ENCODE measurements at places on chromosomes 7 and 10. TPM values are rescaled to one million over a fixed set of nuclear protein-coding genes. Genes with fewer than 3 reads are reported as not detected.
A peak's percentile ranks its signal among the peaks of the same experiment; 100 is the strongest.

Gene IKZF5
- total RNA-seq = 1.7 TPM

DNA sequence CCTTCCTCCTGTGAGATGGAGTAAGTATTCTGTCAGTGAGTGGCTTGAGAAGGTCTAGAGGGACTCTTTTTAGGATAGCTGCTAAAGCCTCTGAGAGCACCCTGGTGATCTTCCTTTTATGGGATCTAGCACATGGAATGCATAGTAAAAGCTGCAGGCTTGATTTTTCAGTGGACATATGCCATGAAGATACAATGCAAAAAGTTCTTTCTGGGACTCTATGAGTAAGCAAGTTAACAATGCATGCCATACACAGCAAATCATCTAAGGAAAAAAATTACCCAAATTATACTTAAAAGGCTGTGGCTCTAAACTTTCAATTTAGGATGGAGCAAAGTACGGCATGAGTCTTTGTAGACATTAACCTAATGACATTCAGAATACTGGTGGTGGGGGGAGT is 154.5 kb downstream of the SGMS1 start:
- DNase-seq = no peak

Gene MYL10
- not detected for total RNA-seq

Gene IRF5
- total RNA-seq = not detected

Gene HIBADH
- total RNA-seq = 20.5 TPM

GRCh38 chr10:47167591-47167990 is 132.4 kb upstream of the GDF10 start:
- DNase-seq = no peak

Gene MPLKIP
- total RNA-seq = 25.8 TPM

GRCh38 chr10:114188001-114188400 is 8.8 kb downstream of the TDRD1 start:
- no peak for DNase-seq

DNA sequence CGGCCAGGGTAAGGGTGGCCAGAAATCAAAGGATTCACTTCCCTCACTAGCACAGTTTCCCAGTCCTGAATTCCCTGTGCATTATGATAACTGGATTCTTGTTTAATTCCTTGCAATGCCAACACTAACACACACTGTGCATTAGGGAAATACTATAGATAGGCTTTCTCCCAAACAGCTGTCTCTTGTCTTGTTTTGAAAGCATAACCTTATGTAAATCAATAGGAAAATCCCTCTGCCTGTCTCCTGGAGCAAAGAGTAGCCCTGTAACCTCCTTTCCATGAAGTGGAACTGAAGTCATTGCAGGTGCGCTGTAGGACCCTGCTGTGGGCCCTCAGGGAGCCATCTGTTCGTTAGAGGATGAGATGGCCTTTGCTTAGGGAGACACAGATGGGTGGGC is 82.8 kb upstream of the FAM171A1 start:
- DNase-seq = no peak

DNA sequence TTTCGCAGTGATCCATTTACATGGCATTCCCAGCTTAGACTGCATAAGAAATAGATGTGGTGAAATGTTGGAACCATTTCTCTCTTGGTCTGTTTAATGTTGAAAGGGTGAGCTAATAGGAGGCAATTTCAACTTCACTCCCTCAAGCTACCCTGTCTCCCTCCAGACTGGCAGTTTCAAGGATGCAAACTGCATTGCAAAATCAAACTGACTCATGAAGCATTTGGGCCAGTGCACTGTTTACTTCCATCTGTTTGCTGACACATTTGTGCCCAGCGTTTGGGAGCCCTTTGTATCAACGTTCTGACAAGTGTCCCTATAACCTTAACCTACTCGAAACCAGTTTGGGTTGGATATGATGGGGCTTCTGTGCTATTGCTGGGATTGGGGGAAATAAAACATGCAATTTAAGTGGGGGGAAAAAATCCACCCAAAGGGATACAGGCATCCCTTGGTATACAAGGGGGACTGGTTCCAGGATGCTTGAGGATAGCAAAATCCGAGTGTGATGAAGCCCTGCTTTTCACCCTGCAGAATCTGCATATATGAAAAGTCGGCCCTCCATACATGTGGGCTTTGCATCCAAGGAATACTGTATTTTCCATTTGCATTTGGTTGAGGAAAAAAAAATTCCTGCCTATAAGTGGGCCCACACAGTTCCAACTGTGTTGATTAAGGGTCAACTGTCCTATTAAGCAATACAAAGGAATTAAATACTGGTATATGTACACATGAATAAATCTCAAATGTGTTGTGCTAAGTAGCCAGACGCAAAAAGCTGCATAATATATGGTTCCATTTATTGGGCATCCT is 15.6 kb downstream of the RHEB start:
- no peak for DNase-seq

GRCh38 chr7:73739387-73739767 is 775 bp upstream of the ABHD11 start:
- no peak for DNase-seq

- peak; percentile 79 for DNase-seq
Observed at GRCh38 chr7:106056513-106057203, 55.5 kb downstream of the SYPL1 start.

Gene IMPDH1
- 42.5 TPM for total RNA-seq

Gene AGAP3
- 35.1 TPM for total RNA-seq

DNA sequence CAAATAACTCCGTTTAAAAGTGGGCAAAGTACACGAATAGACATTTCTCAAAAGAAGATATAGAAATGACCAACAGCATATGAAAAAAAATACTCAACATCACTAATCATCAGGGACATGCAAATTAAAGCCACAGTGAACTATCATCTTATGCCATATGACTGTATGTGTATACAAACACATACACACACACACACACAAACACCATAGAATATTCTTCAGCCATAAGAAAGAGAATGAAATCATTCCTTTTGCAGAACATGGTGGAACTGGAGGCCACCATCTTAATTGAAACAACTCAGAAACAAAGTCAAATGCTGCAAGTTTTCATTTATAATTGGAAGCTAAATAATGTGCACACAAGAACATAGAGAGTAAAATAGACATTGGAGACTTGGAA is 1019.4 kb downstream of the KCNMA1 start:
- DNase-seq = no peak

Gene ACTA2
- total RNA-seq = 3.2 TPM

Gene VAX1
- not detected for total RNA-seq

Gene PAOX
- total RNA-seq = 4.4 TPM

Gene AGR2
- total RNA-seq = not detected

- DNase-seq = peak; percentile 94
Observed at GRCh38 chr10:43857206-43857930, 208.7 kb upstream of the ZNF32 start.

Gene DHX32
- 32.9 TPM for total RNA-seq

DNA sequence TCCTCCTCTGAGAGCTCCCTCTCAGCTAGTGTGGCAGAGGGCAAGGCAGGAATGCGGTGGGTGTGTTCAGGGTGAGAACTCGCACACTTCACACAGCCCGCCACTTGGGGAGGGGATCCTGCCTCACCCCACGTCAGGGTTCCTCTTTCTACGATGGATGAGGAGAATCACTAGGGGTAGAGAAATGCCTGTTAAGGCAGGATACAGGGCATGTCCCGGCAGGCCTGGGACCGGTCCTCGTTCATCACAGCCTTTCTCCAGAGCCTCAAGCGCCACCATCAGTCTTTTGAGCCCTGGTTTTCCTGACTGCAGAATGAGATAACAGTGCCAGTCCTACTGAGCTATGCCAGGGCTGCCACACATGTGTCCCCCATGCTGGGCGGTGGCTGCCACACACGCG is 546.7 kb upstream of the ADARB2 start:
- DNase-seq = no peak

- peak; percentile 16 for DNase-seq
Observed at GRCh38 chr7:132435016-132435990, 141.0 kb downstream of the PLXNA4 start.
